ENCODE measurements at places on chromosomes 1 and 21.

- DNase-seq = no peak
Measured at GRCh38 chr1:39859859-39860812, 23.2 kb downstream of the TRIT1 start.

DNA sequence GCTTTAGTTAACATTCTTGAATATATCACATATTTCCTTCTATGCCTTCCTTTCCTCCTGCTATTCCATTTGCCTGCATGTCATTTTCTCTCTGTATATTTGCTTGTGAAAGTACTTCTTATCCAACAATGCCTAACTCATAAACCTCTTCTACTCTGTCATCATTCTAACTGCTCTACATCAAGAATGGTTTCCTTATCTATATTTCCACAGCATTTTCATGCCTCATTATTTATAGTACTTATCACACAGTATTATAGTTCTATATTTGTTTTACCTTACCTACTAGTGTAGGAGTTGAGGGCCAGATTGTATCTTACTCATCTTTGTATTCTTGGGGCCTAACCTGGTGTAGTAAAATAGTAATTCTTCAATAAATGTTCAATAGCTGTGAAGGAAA, 91.5 kb downstream of the ZMYM4 start:
- DNase-seq = no peak

- DNase-seq = no peak
Measured at GRCh38 chr1:112058815-112059450, 69.5 kb upstream of the KCND3 start.

- DNase-seq = no peak
Measured at GRCh38 chr21:24840287-24840686, 767.0 kb downstream of the MRPL39 start.

DNA sequence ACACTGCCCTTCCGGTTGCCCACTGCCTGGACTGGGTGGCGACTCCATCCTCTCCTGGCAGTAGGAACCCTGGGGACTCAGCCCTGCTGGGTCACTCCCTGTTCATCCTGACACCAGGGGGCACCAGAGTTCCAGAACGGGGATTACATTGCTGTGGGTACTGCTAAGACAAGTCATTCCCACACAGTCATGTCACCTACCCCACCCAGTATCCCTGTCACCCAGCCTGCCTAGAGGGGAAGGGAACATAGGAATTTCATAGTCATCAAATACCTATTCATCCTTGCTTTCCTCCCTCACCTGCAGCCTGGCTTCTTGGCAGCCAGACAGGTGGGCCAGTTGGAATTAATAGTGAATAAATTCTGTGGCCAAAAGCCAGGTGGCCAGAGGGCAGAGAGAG, 9.8 kb upstream of the SFN start:
- DNase-seq = peak; percentile 64

DNA sequence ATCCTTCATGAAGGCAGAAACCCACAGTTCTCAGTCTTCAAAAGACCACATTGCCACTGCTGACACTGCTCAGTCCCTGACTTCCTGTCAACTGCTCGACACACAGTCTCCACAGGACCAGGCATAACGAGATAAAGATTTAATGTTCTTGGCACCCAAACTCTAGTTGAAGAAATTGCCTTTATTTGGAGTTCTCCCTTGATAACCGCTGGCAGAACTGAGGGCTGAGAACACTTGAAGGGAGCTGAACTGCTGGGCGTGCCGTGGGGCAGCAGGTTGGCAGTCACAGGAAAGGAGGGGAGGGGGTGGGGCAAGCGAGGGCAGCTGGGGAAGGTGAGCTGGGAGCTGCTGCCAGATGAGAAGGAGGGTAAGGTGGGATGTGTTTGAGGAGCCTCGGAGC, 15.9 kb downstream of the HENMT1 start:
- peak; percentile 60 for DNase-seq

DNA sequence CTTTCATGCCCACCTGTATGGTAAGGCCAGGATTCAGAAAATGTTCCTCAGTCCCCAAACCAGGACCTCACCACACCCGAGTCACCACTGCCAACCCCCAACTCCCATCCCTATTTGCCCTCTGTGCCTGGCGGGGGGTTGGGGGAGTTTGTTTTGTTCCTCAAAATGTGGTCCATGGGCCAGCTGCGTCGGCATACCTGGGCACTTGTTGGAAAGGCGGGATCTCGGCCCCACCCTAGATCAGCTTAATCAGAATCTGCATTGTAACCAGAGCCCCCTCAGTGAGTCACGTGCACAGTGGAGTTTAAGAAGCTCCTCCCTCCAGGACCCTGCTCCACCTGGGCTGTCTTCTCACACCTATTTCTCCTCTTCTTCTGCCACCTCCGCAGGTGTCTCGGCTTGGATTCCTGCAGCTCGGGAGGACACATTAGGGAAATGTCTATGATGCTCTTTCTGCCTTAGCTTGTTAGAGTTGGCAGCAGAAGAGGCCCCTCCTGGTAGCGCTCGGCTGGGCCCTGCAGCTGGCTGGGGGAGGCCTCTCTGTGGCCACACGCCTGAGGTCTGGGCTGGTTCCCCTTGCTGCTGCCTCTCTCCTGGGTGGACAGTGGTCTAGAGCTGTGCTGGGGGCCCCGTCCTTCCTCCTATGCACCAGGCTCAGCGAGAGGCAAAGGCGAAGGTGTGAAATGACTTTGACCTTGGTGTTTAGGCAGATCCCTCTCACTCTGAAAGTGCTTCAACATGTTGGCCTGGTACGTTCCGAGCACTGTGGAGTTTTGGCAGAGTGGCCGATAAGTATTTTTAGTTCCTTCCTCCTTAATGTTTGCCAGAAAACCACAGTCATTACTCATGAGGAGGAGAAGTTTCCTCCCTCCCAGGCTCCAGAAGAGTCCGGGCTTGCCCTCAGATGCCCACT, 41.8 kb upstream of the CAMTA1 start:
- DNase-seq = peak; percentile 27

Data from central memory CD4-positive, alpha-beta T cell (primary cell).